ENCODE measurements at places on chromosomes 3 and 15.
A peak's percentile ranks its signal among the peaks of the same experiment; 100 is the strongest.

DNA sequence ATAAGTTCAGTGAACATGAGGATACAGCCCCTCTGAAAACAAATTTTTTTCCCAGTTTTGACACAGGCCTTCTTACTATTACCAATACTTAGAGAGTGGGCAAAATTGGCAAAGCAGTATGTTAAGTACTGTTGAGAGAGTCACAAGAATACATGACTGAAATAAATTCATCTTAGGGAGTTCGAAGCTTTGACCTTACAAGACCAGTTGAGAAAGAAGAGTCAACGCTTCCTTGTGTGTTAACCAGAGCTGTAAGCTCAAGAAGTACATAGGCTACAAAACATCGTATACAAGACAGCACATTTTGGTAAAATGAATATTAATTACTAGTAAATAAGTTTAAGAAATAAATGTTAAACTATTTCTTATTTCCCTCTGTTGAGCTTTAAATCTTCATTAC, 164.4 kb upstream of the RORA start:
- DNase-seq, result no peak

DNA sequence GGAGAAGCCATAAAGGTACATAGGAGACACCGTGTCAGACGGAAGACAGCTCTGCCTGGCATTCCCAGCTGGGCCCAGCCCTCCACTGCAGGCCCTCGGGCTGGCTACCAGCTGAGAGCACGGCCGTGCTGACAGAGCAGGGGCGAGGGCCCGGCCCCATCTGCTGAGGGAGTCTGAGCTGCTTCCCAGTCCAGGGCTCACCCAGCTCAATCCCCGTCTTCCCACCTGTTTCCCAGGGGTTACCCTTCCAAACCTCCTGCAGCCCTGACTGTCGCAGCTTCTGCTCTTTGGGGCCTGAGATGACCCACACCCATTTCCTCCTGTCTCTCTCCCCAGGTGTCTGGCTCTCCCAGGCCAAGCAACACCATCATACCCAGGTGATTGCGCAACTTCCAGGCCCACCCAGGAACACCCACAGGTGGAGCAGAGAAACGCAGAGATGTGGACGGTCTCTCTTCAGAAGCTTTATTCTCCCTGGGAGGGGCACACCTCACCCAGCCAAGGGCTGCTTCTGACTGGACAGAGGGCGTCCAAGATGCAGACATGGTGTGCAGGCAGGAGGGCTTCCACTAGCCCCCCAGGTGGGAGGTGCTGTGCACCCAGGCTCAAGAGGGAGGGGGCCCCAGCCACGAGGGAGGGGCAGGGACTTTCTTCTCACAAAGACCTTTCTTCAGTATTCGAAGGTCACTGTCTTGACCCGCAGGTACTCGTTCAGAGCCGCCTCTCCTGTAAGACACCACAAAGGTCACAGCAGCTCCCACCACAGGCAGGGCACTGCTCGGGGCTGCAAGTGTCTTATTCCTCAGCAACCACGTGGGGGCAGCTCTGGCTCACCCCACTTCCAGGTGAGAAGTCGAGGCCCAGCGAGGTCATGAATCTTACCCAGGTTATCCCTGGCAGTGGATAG, 19.4 kb upstream of the SLC41A3 start:
- no peak for DNase-seq

DNA sequence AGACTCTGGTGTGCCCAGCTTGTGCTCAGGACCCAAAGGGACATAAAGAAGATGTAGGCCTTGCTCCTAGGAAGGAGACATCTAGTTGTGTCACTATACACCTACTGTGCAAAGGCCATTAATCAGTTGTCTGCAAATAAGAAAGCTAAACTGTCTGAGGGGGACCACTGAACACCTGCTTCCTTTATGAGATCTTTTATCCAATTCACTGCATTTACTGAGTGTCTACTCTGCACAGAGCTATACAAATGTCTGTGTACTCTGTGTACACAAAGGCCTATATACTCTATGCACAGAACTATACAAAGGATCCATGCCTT, 124.8 kb downstream of the CTNNB1 start:
- DNase-seq, result no peak

DNA sequence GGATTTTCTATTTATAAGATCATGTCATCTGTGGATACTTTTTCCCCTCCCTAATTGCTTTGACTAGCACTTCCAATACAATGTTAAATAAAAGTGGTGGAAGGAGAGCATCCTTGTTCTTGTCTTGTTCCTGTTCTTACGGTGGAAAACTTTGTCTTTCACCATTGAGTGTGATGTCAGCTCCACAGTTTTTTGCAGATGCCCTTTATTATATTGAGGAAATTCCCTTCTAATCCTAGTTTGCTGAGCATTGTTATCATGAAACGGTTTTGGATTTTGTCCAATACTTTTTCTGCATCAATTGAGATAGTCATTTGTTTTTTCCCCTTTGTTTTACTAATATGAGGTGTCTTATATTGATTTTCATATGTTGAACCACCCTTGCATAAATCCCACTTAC, 19.9 kb upstream of the IL20RB start:
- DNase-seq, result no peak

DNA sequence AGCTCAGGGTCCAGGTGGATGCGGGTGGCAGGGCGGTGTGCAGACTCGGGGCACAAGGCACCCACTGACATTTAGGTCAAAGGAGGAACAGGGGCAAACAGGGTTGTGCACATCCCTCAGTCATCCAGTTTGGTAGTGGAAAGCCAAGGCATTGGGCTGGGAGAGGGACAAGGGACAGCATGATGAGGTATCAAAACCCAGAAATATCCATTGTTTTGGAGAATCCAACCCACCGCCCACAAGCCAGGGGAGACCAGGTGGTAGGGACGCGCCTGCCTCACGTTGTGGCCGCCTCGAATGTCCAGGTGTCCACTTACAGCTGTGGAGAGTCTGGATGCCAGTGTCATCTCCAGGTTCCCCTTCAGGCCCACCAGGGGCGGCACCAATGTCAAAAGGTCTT, 33.3 kb downstream of the SLC41A3 start:
- DNase-seq, result no peak

DNA sequence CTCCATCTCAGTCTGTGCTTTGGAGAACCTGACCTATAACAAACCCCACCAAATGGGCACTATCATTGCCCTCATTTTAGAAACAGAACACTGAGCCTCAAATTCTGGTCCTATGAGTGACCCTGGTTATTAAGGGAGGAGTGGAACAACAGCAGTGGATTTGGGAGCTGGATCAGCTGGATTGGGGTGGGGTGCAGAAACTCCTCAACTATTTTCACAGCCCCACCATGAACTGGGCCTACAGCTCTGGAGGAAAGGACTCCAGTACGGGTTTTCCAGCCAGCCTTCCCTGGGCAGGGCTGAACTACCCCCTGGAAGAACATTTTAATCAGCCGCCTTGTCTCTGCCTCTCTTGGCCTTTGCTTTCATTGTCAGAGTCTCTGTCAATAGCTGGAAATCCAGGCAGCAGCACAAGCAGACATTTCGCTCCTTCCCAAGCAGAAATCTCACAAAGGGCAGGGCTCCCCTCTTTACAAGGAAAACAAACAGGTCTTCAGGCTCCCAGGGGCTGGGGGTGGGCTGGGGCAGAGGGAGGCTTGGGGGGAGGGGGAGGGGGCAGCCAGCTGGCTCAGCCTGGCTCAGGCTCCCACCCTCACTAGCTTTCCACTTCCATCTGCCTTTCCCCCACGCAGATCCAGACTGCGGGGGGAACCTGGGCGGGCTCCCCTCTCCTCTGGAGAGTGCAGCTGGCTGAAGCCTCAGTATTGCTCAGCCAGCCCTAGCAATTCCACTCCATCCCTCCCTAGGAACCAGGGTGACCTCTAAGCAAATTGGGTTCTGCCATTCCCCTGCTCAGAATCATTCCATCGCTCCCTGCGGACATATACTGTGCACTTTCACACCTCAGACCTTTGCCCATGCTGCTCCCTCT, 13.7 kb upstream of the TLE3 start:
- DNase-seq, result peak; percentile 87

DNA sequence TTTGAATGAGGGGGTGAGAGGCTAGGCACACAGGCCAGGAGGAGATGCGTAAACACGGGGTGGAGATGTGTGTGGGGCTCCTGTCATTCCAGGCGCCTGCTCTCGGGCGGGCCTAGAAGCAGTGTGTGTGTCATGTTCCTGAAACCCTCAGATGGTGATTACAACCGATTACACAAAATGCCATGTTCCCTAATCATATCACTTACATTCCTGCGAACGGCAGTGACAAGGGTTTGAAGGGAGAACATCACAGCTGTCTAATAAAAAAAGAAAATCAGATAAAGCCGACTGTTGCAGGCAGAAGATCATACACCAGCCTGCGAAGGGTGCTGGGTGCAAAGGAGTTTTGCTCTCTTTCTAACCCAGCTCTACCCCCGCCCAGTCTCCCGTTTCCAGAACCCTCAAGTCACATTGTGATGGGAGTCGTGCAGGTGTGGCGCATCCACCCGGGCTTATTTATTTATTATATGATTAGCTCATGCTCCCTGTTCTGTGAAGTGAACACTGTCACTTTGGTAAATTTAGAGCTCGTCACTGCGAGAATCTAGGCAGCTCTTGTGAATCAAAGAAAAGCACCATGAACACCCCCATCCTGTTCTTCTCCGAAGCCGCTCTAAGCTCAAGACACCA, 140.3 kb downstream of the NR2F2 start:
- no peak for DNase-seq

DNA sequence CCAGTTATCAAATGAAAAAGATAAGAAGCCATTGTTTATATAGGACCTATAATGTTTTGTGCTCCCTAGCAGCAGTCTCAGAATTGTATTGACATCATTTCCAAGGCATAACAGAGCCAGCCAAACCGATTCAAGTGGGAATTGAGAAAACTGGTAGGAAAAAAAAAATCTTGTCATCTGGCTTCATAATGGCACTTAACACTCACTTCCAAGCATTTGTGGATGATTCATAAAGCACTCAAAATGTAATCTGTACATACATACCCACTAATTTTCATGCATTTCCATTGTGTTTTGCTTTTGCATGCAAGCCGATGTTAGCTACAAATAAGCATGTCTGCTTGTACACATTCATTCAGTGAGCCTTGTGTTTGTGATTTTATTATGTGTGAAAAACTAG, 18.6 kb upstream of the TRPC1 start:
- DNase-seq, result no peak

GRCh38 chr15:50907601-50908208, 778 bp upstream of the AP4E1 start:
- peak; percentile 53 for DNase-seq
